ENCODE measurements at places on chromosomes 16 and 17.

GRCh38 chr17:52159246-52160135 lies 977 bp upstream of the CA10 start:
- no peak for DNase-seq

GRCh38 chr17:20202141-20202621 lies 193.0 kb downstream of the SPECC1 start:
- no peak for DNase-seq

DNA sequence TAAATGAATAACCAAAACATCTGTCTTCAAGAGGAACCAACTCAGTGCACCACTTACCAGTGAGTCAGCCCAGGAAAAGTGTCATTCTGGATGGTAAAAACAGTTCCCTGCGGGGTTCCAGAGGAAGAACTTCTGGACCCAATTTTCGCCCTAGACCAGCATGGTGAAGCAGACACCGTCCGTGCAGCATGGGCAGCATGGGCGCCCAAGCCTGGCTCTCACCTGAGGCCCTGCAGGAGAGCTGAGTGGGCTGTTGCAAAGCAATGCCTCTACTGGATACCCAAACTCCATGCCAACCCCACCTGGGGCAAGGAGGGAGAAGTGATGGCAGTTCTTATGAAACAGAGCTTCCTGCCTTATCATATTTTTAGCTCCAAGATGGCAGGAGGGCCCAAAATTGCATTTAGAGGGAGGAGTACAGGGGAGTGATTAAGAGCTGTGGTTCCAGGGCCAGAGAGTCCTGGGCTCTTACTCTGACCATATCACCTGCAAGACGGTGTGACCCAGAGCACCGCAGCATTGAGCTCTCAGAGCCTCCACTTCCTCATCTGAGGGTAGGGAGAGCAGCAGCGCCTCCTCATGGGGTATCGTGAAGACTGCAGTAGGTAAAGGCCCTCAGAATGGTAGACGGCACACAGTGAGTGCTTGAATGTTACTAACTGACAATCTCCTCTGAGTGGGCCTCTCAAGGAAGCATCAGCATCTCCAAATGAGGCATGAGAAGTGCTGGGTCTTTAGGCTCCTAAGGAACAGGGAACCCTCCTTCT lies 16.6 kb upstream of the INPP5K start:
- peak; percentile 51 for DNase-seq

DNA sequence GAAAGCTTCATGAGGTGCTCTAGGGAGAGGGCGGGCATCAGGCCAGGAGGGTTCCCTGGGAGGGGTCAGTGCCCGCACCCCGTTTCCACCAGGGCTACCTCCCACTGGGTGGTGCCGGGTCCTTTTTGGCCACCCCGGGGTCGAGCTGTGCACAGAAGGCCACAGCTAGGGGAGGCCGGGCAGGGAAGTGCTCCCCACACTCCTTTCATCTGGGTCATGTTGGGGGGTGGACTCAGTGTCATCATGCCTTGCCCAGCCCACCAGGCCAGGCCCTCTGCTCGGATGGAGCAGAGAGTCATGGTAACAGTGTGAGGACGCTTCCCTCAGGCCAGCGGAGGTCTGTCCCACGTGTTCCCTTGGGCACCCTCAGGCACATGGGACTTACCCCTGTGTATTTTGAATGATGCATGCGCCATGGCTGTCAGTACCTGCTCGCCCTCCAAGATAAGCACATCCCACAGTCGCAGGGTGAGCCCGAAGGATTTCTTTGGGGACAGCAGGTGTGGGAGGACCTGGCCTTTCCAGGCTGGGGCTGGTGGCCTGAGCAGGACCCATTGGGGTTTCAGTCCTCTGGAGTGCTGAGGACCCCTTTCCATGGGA lies 46.4 kb downstream of the TNFRSF13B start:
- no peak for DNase-seq

DNA sequence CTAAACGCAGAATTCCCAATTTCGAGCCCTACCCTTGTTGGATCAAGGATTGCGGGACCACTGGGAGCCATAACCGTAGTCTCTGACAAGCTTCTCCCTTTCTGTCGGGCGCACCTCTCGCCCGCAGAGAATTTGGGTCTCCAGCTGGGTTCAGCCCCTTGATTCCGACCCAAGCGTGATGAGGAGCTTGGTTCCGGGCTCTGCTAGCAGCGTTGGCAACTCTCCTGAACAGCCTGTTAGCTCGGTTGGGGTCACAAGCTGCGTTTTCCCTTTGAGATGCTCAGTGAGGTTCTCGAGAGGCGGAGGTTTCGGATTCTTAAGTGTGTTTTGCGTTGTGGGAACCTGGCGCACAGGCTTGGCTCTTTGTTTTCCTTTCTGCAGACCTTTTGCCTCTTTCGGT lies 655 bp downstream of the ATXN1L start:
- DNase-seq = peak; percentile 44

GRCh38 chr17:40110026-40110845 lies 9.8 kb upstream of the NR1D1 start:
- DNase-seq = no peak

- DNase-seq = no peak
Observed at GRCh38 chr17:60773552-60773951, 95.9 kb downstream of the BCAS3 start.

DNA sequence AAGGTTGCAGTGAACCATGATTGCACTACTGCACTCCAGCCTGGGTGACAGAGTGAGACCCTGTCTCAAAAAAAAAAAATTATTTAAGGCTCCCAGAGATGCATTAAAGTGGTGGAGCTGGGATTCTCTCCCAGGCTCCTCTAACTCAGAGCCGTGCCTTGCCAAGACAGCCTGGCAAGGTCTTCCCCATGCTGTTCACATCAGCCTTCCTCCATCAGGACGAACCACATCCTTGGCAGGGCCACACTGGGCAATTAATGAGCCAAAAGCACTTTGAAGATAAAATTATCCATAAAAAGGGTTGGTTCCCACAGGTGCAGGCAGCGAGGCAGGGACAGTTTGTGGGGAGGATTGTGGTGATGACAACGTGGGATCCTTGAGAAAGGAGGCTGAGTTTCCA lies 19.8 kb upstream of the BBS2 start:
- DNase-seq = no peak

DNA sequence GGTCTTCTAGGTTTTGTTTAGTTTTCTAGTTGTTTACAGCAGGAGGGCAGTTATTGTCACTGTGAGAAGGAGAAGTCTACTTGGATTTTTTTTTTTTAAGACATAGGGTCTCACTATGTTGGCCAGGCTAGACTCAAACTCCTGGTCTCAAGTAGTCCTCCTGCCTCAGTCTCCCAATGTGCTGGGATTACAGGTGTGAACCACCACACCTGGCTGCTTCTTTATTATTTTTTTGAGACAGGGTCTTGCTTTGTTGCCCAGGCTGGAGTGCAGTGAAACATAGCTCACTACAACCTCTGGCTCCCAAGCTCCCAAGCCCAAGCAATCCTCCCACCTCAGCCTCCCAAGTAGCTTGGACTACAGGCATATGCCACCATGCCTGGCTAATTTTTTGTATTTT lies 68.3 kb upstream of the STAC2 start:
- DNase-seq = no peak

GRCh38 chr17:83007504-83008185 lies 71.8 kb upstream of the METRNL start:
- no peak for DNase-seq

DNA sequence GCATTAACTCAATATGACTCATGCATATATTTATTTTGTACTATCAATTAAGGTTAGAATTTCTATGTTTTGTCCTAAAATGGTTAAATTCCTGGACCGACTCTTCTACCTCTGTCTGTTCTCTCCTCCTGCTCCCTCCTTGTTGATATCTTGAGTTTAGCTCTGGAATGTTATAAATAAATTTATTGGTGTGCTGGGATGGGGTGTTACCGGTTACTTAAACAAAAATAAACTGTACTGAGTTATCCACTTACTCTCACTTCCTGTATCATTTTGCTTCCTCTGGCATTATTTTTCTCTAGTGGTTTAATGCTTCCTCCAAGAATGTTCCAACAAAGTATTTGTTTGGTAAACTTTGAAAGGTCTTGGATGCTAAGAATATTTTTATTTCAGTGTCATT lies 120.1 kb downstream of the ABCA8 start:
- DNase-seq = no peak

DNA sequence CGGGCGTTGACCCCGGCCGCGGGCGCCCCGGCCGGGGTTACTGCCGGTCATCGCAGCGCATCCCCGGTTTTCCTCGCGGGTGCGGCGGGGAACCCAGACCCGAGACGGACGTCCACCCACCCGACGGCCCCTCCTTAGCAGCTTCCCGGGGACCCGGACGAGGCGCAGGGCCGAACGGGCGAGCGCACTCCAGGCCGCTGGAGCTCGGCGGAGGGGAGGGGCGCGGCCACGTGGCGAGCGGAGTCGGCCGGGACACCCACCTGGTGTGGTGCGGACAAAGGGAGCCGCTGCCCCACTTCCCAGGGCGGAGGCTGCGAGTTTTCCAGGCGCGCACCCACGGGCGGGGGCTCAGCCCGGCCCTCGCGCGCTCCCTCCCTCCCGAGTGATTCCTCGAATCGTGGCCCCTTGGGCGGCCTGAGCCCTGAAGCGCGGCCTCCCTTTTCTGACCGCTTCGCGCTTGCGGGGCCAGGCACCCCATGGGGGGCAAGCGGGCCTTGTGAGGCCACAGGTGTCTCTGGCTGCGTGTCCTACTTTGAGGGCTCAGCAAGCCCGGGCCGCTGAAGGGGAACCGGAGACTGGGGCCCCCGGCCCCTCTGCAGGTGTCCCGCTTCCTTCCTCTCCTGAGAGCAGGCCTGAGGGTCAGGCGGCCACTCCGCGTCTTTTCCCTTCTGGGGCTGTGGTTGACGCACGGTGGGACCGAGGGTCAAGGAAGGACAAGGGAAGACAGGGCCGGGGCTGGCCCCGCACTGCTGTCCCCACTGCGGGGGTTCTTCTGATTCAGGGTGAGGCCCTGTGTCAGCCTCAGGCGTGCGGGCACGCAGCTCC lies 1.1 kb upstream of the FASN start:
- DNase-seq = no peak

- DNase-seq = no peak
Observed at GRCh38 chr16:76639685-76640289, 362.6 kb downstream of the CNTNAP4 start.

DNA sequence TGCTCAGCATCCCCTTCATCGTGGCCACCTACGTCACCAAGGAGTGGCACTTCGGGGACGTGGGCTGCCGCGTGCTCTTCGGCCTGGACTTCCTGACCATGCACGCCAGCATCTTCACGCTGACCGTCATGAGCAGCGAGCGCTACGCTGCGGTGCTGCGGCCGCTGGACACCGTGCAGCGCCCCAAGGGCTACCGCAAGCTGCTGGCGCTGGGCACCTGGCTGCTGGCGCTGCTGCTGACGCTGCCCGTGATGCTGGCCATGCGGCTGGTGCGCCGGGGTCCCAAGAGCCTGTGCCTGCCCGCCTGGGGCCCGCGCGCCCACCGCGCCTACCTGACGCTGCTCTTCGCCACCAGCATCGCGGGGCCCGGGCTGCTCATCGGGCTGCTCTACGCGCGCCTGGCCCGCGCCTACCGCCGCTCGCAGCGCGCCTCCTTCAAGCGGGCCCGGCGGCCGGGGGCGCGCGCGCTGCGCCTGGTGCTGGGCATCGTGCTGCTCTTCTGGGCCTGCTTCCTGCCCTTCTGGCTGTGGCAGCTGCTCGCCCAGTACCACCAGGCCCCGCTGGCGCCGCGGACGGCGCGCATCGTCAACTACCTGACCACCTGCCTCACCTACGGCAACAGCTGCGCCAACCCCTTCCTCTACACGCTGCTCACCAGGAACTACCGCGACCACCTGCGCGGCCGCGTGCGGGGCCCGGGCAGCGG lies 3.2 kb downstream of the UTS2R start:
- DNase-seq = no peak

DNA sequence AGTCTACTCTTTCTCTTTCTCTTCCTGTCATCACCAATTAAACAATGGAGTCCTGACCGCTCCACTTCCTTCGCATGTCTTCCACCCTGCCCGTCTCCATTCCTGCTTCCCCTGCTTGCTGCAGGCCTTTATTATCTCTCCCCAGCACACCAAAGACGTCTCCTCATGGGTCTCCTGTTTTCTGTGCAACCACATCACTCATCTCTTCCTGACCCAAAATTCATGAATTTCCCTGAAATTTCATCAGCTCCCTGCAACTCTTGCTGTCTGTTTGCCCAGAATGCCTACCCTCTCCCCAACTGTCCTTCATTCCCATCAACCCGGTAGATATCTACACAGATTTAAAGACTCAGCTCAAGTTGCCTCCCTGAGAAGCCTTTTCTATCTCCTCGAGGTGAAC lies 76.7 kb upstream of the ALOX12 start:
- no peak for DNase-seq

DNA sequence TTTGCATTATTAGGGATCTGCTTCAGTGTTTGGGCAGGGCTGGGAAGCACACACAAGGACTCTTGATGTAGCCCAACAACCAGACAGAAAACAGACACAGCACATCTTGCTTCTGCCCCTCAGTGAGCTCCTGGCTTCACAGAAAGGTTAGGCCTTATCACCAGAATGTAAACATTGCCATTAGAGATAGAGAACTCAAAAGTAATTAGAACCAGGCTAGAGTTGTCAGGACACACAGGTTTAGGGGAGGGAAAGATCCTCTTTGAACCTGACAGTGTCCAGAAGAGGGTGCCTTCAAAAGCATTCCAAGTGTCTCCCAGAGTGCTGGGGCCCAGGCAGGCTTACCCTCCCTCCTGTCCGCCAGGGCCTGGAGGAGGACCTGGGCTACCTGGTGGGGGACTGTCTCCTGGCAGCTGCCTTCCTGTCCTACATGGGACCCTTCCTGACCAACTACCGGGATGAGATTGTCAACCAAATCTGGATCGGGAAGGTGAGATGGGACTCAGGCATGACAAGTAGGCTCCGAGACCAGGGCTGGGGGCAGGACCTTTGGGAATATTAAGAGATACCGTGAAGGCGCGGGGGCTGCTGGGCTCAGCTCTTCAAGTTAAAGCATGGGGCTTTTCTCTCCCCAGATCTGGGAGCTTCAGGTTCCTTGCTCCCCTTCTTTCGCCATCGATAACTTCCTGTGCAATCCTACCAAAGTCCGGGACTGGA lies 16.9 kb upstream of the KDM6B start:
- DNase-seq = no peak

- no peak for DNase-seq
Observed at GRCh38 chr16:75052481-75053202, 53.8 kb downstream of the ZNRF1 start.

GRCh38 chr17:36503456-36504155 lies 17.1 kb downstream of the ZNHIT3 start:
- DNase-seq = no peak

- no peak for DNase-seq
Observed at GRCh38 chr17:62967205-62967529, 1.1 kb downstream of the TANC2 start.

- no peak for DNase-seq
Observed at GRCh38 chr16:46871597-46871996, 12.6 kb upstream of the GPT2 start.

GRCh38 chr16:8663192-8664089 lies 11.0 kb upstream of the ABAT start:
- no peak for DNase-seq

DNA sequence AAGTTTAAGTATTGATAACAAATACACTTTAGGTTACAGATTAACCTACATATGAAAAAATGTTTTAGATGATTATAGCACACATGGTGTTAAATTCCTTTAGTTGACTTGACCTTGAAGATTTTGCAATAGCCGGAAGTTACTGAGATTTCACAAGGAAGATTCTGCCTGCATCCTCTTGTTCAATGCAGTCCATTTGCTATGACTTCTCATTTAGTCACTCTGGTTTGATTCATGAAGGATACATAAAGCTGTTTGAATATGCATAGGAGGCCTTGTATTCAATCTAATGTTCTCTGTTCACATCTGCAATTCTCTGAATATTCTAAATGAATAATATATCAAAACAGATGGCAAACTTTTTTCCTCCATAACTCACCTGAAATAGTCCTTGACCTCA lies 870.2 kb upstream of the GOT2 start:
- no peak for DNase-seq

Data from activated CD4-positive, alpha-beta T cell treated with anti-CD3 and anti-CD28 coated beads, Interleukin-2, amount 10 ng/mL, durations not matched to agents 7 days and 5 days (primary cell).